ENCODE measurements at places on chromosomes 7 and 10.

DNA sequence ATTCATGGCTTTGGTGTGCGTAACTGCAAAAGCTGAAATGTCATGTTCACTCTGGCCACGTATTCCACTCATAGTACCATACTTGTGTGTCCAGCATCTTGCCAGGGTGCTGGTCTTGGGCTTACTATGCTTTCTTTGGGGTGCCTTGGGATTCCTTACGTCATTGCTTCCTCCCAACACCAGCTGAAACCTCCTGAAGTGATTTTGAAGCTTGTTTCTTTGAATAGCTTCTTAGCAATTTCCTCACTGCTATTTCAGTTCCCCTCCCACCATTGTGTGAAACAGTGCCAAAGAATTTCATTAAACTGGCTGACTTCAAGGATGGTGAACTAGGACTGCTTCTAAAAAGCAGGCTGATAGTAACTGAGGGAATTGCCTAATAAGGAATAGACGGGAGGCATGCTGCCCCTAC lies 36.9 kb downstream of the ENTPD1 start:
- DNase-seq: peak; percentile 17

GRCh38 chr10:130018730-130019185 lies 54.7 kb upstream of the EBF3 start:
- no peak for DNase-seq

DNA sequence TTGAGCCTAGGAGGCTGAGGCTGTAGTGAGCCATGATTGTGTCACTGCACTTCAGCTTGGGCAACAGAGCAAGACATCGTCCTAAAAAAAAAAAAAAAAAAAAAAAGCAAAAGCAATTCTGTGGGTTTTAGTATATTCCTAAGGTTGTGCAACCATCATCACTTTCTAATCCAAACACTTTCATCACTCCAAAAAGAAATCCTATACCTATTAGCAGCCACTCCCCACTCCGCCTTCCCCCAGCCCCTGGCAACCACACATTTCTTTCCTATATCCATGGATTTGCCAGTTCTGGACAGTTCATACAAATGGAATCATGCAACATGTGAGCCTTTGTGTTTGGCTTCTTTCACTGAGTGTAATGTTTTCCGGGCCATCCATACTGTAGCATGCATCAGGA lies 20.4 kb downstream of the ZAN start:
- no peak for DNase-seq

GRCh38 chr10:89518876-89519842 lies 16.2 kb downstream of the SLC16A12 start:
- DNase-seq: no peak

DNA sequence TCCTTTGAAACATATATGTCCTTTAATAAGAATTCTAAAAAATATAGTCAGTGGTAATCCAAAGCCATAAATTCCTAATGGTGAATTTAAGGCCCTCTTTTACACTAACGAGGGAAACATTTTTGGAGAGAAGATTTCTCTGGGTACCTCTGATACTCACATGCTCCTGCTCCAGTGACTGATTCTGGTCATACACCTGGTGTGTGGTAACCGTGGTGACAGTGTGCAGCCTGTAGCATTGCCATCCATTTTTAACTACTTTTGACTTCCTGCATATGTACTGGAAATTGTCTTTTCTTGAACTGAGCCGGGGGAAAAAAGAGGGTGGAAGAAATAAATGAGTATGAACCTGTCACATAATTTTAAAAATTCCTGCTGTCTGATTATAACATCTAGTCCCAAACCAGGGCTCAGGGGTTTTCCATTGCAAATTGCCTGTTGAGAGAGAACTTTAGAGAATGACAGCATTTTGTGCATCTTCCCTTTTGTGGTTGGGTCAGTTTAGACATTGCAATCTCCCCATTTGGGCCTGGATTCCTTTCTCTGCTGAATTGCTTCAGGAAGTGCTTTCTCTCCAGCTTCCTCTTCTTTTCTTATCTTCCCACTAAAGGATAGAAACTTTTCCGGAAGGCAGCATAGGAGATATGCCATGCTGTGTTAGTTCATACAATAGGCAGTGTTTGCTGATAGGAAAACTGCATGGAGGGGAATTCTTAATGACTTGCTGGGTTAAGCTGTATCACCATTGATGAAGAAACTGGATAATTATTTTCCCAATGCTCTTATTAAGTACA lies 125.5 kb downstream of the GRM3 start:
- no peak for DNase-seq

DNA sequence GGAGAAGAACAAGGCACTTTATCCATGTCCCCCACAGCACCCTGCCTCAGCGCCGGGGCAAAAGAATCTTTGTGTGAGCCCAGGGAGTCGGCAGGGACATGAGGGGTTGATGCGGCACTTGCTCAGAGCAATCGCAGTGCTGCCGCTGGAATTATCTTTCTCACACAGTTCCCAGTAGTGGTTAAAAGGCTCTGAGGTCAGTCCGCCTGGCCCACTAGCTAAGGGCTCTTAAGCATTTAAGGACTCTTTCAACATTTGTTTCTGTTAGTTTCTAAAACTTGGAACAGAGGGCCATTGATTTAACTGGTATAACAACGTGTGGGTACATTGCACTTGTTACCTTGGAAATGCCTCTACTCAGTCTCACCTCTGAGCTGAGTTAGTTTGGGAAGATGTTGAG lies 208.0 kb upstream of the C7orf33 start:
- peak; percentile 4 for DNase-seq

- no peak for DNase-seq
These were observed 37.4 kb downstream of the ZNRF2 start for GRCh38 chr7:30321882-30322192.

- no peak for DNase-seq
These were observed 14.1 kb downstream of the FEZF1 start for GRCh38 chr7:122290476-122290875.

DNA sequence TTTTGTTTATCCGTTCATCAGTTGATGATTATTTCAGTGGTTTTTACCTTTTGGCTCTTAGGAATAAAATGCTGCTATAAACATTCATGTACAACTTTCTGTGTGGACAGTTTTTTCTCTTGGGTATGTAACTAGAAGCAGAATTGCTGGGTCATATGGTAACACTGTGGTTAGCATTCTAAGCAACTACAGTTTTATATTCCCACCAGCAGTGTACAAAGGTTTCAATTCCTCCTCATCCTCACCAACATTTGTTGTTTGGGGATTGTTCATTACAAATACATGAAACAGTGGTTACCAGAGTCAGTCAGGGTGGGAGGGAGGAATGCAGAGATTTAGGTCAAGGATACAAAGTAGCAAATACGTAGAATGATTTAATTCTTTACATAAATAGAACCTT lies 97.0 kb downstream of the NPSR1 start:
- DNase-seq: no peak

GRCh38 chr10:6916601-6917000 lies 336.5 kb upstream of the PRKCQ start:
- DNase-seq: no peak

DNA sequence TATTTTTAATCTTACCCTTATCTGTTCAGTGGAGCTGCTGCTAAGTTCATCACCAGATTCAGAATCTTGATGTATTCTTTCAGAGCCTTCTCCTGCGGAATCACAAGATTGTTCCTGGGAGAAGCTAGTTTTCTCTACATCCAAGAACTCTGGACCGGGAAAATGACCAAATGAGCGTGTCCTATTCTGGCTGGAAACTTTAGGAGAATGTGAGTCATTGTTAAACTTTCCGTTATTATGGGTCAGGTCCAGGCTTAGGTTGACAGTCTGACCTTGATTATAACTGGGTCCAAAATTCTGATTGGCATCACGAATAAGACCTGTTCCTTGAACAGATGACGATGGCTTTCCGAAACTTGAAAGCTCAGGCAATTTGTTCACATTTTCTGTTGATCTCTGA lies 20.5 kb downstream of the ARHGAP12 start:
- DNase-seq: no peak

DNA sequence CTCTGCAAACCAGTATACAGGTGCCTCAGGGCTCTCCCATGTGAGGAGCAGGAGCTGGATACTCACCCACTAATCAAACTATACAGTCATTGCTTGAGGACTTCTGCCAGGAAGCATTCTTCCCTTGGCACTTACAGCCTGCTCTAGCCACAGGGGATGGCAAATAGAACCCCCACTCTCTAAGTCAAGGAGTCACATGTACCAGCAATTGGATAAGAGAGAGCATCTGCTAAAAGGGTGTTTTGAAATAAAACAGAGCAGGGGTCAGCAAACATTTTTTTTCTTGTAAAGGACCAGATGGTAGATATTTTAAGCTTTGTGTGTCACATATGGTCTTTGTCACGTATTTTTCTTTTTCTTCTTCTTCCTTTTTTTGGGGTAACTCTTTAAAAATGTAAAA lies 865.2 kb upstream of the GHITM start:
- no peak for DNase-seq

- peak; percentile 82 for DNase-seq
These were observed 158.8 kb downstream of the SH3PXD2A start for GRCh38 chr10:103696411-103697145.

DNA sequence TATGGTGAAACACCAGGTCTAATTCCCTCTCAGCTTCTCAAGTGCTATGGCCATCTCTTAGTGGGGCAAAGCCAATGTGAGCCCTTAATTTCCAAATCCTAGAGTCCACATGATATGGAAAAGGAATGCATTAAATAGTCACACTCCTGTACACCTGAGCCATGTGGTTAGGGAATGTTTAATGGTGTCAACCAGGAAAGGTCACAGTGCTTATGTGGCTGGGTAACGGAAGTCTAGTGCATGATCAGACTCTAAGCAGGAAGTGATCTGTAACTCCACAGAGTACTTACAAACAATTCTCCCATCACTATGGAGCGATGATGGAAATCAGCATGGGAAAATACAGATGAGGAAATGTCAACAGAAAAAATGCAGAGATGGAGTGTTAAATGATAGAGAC lies 148.8 kb downstream of the MAGI2 start:
- DNase-seq: no peak

GRCh38 chr10:132452216-132452650 lies 55.2 kb downstream of the PWWP2B start:
- DNase-seq: no peak

DNA sequence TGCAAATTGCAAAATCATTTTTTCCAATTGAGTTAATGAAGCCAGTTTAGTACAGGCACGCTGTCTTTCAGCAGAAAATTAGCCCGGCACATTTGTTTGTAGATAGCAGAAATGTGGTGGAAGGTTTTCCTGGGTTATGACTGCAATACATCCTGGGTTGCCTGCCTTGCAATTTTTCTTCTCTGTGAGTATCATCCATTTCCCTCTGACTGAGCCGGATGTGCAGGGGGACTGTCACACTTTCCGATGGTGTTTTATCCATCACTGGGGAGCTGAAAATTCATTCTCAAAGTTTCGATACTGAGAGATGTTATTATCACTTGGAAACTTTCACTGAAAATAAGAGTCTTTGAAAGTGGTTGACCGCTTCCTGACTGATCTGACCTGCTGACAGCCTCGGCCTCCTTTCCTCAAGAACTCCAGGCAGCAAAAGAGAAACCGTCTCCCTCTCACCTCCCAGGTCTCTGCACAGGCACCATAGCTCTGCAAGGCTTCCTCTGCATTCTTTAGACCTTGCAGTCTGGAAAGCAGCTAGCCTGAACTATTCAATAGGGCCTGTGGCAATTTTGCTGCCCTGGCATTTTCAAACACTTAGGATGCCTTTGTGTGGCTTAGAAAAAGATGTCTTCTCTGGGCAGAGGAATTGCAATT lies 320.8 kb upstream of the NRP1 start:
- DNase-seq: no peak

DNA sequence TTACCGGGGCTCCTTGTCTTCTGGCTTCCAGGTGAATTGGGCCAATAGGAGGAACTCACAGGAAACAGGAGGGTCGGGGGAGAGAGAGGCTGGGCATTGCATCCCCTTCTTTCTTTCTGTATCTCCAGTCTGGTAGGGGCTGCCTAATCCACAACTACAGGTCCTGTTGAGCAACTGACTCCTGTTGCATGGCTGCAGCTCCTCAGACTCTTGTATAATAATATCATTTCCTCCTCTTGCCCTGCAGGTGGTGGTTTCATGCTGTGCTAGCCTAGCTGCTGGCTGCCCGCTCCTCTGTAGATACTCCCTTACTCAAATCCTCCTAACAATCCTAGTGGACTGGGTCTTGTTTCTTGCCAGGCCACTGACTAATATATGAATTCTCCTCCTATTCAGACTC lies 276.5 kb upstream of the SMIM30 start:
- peak; percentile 82 for DNase-seq

DNA sequence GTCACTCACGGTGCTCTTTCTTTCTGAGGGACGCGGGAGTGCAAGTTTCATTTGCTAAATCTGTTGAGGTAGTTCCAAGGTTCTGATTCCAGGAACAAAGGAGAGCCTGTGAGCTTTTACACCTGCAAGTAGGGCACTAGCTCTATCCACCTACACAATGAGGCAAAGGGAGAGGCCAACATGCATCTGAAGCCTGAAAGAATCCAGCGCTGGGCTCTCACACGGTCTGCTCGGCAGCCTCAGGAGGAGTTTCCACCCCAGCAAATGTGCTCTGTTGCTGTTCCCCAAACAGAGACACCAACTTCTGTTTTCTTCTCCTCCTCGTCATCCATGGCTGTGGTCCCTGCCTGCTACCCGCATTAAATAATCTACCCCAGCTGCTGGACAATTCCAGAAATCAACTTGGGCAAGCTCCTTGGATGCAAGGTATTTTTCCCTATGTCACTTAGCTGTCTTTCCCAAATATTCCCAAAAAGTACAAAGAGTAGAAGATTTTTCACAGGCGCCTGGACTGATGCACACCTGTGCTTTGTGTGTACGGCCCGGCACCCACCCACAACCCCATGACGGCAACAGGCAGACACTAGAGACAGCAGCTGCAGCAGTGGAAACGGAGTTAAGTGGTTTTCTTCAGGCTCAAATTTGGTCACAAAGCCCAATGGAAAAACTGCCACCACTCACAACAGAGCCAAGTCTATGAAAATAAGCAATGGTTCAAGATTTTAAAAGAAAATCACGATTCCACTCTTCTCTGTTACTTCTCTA lies 176.8 kb downstream of the ZMYND11 start:
- no peak for DNase-seq

- no peak for DNase-seq
These were observed 23.1 kb downstream of the KDM7A start for GRCh38 chr7:140153666-140154161.

- no peak for DNase-seq
These were observed 13.6 kb downstream of the CAMK2B start for GRCh38 chr7:44311561-44312495.

- peak; percentile 74 for DNase-seq
These were observed at the start of gene URGCP for GRCh38 chr7:43906331-43907010. Gene URGCP (minus strand): TSS chr7:43906596. CDS start chr7:43906575, 21 bp downstream.

- DNase-seq: no peak
These were observed 95.3 kb upstream of the DNAJB12 start for GRCh38 chr10:72449941-72450441.

DNA sequence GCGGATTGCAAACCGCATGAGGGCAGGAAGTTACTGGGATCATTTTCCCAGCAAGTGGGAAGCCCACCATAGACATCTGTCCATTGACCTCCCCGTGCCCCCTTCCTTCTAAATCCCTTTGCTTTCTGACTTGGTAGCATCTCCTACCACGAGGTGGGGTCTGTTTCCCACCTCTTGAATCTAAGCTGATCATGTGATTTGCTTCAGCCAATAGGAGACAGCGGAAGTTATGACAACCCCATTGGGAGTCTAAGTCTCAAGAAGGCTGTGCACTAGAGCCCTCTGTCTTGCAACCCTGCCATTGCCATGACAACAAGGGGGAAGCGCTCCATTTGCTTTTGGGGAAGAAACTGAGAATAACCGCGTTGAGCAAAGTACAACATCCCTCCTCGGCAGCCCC lies 39.2 kb upstream of the CARD11 start:
- DNase-seq: peak; percentile 32

GRCh38 chr7:92691578-92691977 lies 101.4 kb upstream of the FAM133B start:
- DNase-seq: peak; percentile 83

- DNase-seq: no peak
These were observed 5.8 kb downstream of the TBRG4 start for GRCh38 chr7:45105588-45106188.
